Stimulated activated CD4-positive, alpha-beta T cell treated with anti-CD3 and anti-CD28 coated beads, Interleukin-12 subunit alpha, Interleukin-12 subunit beta, amount 100 ng/mL, for 48 hours (primary cell): ENCODE measurements at places on chromosomes 6 and 20.

DNA sequence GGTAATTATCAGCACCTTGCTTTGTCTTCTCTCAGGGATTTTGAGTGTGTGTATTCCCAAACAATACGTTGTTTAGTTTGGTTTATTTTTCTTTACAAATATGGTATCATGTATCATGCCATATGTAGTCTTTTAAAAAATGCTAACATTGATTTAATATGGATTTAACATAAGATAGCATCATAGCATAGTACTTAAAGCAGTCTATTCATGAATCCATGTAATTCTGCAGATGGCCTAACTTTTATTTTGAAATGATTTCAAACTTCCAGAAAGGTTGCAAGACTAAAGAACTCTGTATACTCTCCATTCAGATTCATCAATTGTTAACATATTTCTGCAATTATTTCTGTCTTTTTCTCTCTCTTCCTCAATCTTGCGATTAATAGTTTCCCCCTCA, 7.9 kb downstream of the ZDHHC14 start:
- DNase-seq, result no peak

GRCh38 chr6:159819932-159820640, 20.0 kb downstream of the PNLDC1 start:
- DNase-seq, result no peak

DNA sequence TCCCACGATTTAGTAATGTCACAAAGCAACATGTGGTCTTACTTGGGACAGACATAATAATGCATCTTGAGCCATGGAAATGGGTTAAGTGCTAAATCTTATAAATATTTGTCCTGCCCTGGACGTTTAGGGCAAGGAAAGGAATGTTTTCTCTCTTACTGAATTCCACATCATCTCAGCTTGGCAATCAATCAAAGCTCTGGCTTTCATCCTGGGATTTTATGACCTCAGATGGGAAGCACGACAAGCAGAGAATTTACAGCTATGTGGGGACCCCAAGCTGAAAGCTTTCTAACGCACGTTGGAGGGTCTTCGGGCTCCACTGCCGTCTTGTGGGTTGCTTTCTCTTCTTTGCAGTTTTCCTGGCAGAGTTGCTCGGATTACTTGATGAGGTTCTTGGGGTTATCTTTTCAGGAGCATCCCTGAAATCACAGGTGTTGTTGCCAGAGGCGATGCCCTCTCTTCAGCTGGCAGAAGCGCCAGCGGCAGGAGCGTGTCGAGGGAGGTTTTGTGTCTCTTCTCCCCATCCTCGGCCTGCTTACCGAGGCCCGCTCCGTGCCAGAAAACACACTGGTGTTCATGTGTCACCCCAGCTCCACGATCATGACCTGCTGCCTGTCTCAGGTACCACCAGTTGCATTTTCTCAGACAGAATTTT, 73.4 kb upstream of the FRMD1 start:
- DNase-seq, result no peak

- DNase-seq, result no peak
These were observed 162.3 kb downstream of the TPBG start for GRCh38 chr6:82525775-82526495.

DNA sequence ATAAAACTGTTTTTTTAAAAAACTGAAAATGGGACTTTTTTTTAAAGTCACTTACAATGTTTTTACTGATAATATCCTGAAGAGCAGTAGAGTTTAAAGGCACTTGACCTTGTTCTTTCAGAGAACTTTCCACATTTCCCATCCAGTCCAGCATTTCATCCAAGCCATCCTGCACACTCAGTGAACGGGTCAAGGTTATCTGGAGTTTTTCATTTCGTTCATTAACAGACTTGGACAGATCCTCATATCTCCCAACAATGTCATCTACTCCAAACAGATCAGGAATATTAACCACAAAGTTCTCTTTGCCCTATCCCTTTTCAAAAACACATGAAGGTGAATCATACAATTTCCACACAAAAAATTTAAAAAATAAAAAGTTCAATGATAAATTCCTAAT, 69.1 kb downstream of the DST start:
- DNase-seq, result no peak

DNA sequence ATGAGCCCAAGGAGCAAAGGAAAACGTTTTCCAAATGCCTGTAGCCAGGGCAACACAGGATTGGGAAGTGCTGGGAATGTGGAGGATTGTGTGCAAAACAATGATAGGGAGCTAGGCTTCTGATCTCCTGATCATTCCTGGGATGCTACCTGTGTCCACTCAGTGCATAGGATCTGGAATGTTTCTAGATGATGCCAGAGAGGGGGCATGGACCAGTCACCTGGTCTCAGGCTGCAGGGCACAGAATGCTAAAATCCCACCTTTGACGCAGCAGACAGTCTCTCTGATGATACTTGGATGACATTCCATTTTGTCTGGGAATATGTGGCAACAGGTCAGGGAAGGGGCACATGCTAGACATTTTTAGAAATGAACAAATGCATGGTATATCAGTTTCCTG, 128.9 kb downstream of the CLIC5 start:
- no peak for DNase-seq

GRCh38 chr6:154414021-154414813, 57.6 kb upstream of the IPCEF1 start:
- DNase-seq, result no peak

- DNase-seq, result no peak
These were observed 280.6 kb upstream of the SULF2 start for GRCh38 chr20:48065833-48066232.

DNA sequence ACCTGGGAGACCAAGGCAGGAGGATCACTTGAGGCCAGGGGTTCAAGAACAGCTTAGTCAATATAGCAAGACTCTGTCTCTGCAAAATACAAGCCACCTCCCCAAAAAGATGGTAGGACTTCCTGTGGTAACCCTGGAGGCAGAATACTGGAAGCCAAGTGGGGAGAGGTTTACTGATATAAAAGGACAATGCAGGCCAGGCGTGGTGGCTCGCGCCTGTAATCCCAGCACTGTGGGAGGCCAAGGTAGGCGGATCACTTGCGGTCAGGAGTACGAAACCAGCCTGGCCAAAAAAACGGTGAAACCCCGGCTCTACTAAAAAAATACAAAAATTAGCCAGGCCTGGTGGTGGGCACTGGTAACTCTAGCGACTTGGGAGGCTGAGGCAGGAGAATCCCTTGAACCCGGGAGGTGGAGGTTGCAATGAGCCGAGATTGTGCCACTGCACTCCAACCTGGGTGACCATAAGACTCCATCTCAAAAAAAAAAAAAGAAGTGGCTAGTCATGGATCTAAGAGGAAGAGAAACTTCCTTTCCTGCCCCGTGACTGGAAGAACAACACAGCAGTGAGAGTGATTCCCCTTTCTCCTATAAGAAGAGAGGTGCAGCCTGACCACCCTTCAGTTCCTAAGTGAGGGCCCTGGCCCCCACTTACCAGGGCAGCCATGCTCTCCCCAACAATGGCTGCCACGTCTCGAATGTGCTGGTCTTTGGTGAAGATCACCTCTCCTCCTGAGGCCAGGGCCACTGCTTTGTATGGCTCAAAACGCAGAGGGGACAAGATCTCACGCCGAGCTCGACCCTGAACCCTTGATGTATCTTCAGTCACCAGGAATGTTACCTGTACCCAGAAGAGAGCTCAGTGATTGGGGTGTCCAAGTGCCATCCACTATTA, 6.2 kb downstream of the SAPCD1 start:
- DNase-seq, result no peak

- no peak for DNase-seq
These were observed 423.1 kb upstream of the RNF217 start for GRCh38 chr6:124539096-124539495.

GRCh38 chr6:138203315-138203714, 15.0 kb downstream of the PBOV1 start:
- DNase-seq, result no peak

GRCh38 chr6:169640351-169640852, 61.4 kb downstream of the WDR27 start:
- no peak for DNase-seq

- no peak for DNase-seq
These were observed 2.8 kb upstream of the HMGA1 start for GRCh38 chr6:34233867-34234266.

DNA sequence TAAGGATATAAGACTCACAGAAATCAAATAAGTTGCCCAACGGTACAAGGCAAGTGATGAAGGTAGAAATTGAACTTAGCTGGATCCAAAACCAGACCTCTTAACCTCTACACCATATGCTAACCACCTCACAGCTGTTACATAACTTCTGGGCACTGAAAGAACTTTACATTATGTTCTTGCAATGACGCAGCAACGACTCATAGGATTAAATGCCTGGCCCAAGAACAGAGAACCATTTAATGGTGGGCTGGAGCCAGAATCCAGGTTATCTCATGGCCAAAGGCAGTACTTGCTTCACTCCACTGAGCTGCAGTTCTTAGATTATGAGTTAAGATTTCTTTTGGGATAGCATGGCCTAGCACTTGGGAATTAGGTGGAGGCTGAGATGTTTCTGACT, 4.4 kb downstream of the TRMT6 start:
- no peak for DNase-seq

- no peak for DNase-seq
These were observed 17.5 kb downstream of the HMGN4 start for GRCh38 chr6:26555505-26556262.

DNA sequence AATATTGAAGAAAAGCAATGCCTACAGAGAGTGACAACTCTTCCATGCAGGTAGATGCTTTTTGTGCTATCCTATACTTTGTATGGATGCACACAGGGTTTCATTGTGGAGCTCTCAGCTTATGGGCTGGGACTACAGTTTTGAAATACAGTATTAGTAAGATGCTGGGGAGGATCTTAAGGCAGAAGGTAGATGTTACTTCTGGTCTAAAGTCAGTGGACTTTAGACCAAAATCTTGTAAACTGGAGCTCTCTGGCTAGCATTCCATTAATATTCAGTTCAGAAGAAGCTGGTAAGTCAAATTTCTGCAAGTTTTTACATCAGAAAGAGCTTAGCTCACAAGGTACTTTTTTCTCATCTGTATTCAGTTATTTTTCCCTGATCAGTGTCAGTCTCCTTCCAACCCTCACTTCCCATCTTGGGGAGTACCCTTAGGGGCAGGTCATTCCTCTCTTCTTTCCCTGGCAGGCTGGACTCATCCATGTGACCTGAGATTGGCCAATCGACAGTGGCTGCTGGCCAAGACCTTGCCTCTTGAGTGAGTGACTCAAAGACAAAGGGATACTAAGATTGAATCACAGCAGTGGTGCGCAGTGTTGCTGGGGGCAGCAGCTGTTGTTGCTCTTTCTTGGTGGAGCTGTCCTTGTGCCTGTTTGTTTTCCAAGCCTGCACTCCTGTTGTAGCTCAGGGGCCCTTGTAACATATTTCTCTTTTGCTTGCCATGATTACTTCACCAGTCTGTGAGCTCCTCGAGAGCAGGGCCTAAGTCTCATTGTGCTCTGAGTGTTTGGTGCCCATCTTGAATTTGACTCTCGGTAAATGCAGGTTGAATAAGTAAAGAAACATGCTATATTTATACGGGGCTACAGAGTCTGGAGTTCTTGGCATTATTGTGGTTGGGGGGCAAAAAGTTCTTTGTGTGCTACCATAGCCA, 2.8 kb upstream of the PHF20 start:
- DNase-seq, result peak; percentile 38

DNA sequence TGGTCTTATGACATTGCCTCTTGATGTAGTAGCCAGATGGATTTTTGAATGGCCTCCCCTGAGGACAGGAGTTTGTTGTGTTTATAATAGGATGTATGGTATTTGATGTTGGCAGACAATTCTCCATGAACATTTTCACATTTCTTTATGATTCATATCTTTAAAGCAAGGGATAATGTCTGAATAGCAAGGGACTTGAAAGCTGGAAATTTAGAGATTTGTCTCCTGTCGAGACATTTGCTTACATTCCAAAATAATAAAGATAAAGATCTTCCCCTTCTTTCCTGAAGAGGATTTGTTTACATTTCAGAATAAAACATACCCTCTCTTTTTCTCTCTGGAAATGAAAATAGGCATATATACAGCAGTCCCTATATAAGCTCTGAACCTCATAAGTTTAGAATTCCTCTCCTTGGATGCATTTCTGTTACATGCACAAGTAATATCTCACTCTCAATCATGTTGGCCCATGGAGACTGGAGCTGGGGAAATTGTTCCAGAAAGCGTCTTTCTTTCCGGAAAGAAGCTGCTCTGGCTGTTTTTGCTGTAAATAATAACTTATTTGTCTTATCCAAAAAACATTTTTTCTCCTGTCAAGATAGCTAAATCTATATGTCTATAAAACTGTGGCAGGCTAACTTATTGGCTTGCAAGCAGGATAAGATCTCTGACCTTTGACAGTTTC, 42.5 kb upstream of the ASCC3 start:
- no peak for DNase-seq

- DNase-seq, result no peak
These were observed 860 bp downstream of the DEFB124 start for GRCh38 chr20:31474097-31474436.

GRCh38 chr20:3635346-3635745, 27.9 kb downstream of the GFRA4 start:
- DNase-seq, result no peak

DNA sequence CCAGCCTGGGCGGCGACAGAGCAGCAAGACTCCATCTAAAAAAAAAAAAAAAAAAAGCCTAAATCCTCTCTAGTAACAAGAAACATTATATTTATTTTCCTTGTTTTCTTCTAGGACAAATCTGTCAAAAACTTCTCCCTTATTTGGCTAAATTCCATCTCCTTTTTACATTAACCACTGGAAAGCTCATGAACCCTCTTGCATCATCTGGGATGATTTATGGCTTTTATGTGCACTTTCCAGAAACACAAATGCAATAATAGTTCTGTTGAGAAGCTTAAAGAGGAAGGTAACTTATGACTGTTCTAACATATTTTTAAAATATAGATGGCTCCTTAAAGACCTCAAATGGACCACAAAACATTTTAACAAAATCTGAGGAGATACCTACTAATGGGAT, 526.1 kb upstream of the SPTLC3 start:
- no peak for DNase-seq

- no peak for DNase-seq
These were observed 40.3 kb downstream of the MAP3K4 start for GRCh38 chr6:161031721-161032495.

DNA sequence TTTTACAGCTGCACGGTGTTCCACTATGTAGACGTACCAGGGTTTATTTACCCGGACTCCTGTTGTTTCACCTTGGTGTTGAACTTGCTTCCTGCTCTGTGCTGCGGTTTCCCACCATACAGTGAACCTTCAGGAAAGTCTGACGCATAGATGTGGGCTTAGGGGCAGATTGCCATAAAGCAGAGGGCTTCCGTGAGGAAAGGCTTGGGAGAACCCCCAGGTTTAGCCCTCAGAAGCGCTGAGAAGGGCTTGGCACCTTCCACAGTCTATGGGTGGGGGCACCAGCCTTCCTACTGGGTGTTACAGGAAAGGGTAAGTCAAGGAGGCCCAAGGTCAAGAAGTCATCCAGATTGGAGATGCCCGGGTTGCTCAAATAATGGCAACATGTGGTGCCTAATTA, 19.2 kb upstream of the MRPS18A start:
- no peak for DNase-seq

- no peak for DNase-seq
These were observed 128.5 kb downstream of the HFE start for GRCh38 chr6:26215585-26216358.

- no peak for DNase-seq
These were observed 9.8 kb downstream of the CTSZ start for GRCh38 chr20:58997141-58997770.

- no peak for DNase-seq
These were observed 270.2 kb upstream of the PRDM1 start for GRCh38 chr6:105815661-105816555.
